ENCODE measurements at places on chromosomes 1 and 21.

GRCh38 chr21:34086887-34087306 lies 13.5 kb downstream of the MRPS6 start:
- DNase-seq, result no peak

- no peak for DNase-seq
Observed at GRCh38 chr21:40270047-40270446, 402.8 kb downstream of the PCP4 start.

- DNase-seq, result no peak
Observed at GRCh38 chr1:198788561-198789064, 149.8 kb downstream of the PTPRC start.

GRCh38 chr1:155698382-155699038 lies 9.6 kb downstream of the DAP3 start:
- peak; percentile 19 for DNase-seq

GRCh38 chr1:148158341-148159003 lies 6.4 kb upstream of the NBPF11 start:
- DNase-seq, result no peak

GRCh38 chr21:42236014-42236413 lies 17.1 kb downstream of the ABCG1 start:
- DNase-seq, result no peak

All from epithelial cell of esophagus (primary cell).